ENCODE measurements at places on chromosomes 7 and 10.

GRCh38 chr7:38040831-38041230 lies 120.4 kb downstream of the EPDR1 start:
- H3K27me3 ChIP-seq, result peaks cover 2% of the 10 kb centered on the region
- no peaks in the 10 kb centered on the region for H3K36me3 ChIP-seq
- H3K27ac ChIP-seq, result no peak overlapping the region
- H3K4me1 ChIP-seq, result no peaks in the 10 kb centered on the region

GRCh38 chr10:92024700-92025099 lies 101.1 kb downstream of the BTAF1 start:
- H3K27ac ChIP-seq, result peak overlapping the region; percentile 23
- DNase-seq, result no peak
- H3K4me3 ChIP-seq, result no peak overlapping the region
- peaks cover 81% of the 10 kb centered on the region for H3K36me3 ChIP-seq
- no peaks in the 10 kb centered on the region for H3K27me3 ChIP-seq
- peaks cover 13% of the 10 kb centered on the region for H3K4me1 ChIP-seq

DNA sequence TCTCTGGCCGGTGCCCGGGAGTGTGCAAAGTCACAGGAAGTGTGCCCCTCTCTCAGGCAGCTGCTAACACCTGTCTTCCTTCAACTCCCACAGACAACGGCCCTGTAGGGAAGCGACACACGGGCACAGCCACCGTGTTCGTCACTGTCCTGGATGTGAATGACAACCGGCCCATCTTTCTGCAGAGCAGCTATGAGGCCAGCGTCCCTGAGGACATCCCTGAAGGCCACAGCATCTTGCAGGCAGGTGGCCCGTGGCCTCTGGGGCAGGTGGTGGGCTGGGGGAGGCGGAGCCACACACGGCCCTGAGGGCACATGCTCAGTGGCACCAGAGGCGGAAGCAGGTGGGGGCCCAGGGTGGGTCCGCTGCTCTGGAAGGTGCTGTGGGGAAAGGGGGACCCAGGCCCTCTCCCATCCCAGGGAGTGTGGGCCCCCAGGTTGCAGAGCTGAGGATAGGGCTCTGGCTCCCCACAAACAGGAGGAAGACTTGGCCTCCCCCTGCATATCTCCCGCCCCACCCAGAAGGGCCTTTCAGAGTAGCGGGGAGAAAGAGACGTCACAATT lies 6.9 kb downstream of the C10orf105 start:
- no peaks in the 10 kb centered on the region for H3K36me3 ChIP-seq
- no peak for DNase-seq
- no peak overlapping the region for H3K27ac ChIP-seq
- H3K4me1 ChIP-seq, result peaks cover 11% of the 10 kb centered on the region

DNA sequence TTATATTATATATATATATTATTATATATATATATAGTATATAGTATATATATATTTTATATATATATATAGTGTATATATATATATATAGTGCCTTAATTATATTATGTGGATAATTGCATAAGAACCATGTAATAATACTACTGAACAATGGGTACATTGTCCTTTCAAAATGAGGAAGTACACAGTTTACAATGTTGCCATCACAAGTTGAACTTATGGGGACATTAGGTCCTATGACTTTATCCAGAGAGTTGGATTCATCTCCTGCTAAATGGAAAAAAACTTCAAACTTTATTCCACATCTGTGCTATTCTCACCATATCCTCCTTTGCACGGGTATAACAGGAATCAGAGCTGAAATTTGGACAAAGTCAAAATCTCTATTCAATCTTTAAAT lies 105.0 kb upstream of the AGR3 start:
- H3K36me3 ChIP-seq, result no peaks in the 10 kb centered on the region
- no peak overlapping the region for H3K27ac ChIP-seq
- no peak for DNase-seq
- no peak overlapping the region for H3K4me3 ChIP-seq

DNA sequence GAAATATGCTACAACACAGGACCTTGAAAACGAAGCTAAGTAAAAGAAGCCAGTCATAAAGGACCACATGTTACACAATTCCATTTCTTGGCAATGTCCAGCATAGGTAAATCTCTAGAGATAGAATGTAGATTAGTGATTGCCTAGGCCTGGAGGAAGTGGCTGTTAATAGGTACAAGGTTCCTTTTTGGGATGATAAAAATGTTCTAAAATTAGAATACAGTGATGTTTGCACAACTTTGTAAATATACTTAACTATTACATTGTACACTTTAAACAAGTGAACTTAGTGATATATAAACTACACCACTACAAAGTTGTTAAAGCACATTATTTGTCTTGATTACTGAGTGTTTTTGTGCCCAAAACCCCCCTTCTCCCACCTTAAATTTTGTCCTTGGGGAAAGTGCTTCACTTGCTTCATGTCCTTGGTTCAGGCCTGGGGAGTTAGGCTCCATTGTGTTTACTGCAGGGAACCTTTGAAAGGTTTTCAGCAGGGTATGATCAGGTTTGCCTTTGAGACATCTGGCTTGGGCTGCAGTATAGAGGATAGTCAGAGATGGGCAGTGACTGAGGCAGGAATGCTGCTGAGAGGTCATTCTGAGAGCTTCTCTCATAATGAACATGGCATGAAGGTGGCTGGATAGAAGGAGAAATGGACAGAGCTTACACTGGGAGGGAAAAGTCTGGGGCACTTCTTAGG lies 1052.6 kb downstream of the REEP3 start:
- DNase-seq, result no peak
- H3K4me1 ChIP-seq, result no peaks in the 10 kb centered on the region
- no peak overlapping the region for H3K27ac ChIP-seq
- no peaks in the 10 kb centered on the region for H3K36me3 ChIP-seq
- no peaks in the 10 kb centered on the region for H3K27me3 ChIP-seq
- no peak overlapping the region for H3K4me3 ChIP-seq

GRCh38 chr7:18262058-18262457 lies 233.5 kb upstream of the HDAC9 start:
- H3K4me3 ChIP-seq, result no peak overlapping the region
- H3K27me3 ChIP-seq, result no peaks in the 10 kb centered on the region
- H3K27ac ChIP-seq, result no peak overlapping the region
- no peaks in the 10 kb centered on the region for H3K4me1 ChIP-seq
- DNase-seq, result no peak

- DNase-seq, result peak; percentile 31
- H3K27ac ChIP-seq, result no peak overlapping the region
- no peaks in the 10 kb centered on the region for H3K27me3 ChIP-seq
- H3K36me3 ChIP-seq, result no peaks in the 10 kb centered on the region
These were observed 34.1 kb downstream of the LRRC20 start for GRCh38 chr10:70348228-70348850.

DNA sequence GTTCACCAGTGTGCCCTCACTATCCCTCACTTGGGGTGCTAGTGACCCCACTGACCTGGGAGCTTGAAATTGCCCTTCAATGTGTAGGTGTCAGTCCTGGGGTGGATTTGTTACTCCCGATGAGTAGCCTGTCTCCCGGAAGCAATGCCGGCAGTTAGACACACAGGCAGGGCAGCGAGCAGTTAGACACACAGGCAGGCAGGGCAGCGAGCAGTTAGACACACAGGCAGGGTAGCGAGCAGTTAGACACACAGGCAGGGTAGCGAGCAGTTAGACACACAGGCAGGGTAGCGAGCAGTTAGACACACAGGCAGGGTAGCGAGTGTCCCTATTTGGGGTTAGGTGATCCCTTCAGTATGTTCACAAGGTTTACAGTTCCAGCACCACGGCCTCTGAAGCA lies 44.0 kb downstream of the VWA2 start:
- H3K36me3 ChIP-seq, result no peaks in the 10 kb centered on the region
- H3K4me1 ChIP-seq, result no peaks in the 10 kb centered on the region
- no peaks in the 10 kb centered on the region for H3K27me3 ChIP-seq
- H3K27ac ChIP-seq, result no peak overlapping the region
- H3K4me3 ChIP-seq, result no peak overlapping the region

DNA sequence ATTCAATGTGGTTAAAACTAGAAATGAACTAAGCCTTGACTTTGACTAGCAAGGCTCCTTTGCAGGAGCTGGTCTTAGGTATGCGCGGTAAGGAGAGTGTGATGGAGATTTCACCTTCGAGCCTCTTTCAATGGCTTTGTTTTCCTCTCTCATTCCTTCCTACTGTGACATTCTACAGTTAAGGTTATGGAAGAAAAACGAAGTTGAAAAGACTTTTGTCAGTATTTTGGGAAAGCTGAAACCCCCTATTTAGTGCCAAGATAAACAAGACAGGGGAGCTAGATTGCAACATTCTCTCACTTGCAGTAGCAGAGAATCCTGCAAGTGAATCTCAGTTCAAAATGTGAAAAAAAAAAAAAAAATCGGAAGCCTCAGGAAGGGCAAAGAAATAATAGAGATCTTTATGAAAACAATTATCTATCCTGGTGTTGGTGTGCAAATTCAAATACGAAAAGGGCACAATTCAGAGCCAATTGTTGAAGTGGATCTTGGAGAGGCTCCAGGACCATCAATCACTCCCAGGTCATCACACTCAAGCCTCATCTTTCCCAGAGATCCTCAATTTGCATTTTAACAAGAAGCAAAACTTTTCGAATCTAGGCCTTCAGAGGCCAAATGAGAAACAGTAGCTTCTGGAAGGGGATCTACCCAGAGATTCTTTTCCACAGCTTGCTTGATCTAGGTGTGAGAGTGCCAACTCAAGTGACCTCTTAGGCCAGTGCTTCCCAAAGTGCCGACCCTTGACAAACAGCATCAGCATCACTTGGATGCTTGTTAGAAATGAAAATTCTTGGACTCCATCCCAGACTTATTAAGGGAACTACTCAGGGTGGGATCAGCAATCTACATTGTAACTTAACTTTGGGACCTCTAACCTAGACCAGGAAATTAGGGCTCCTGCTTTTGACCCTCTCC lies 163.8 kb downstream of the INHBA start:
- no peak for DNase-seq
- no peak overlapping the region for H3K27ac ChIP-seq
- H3K4me1 ChIP-seq, result no peaks in the 10 kb centered on the region
- no peak overlapping the region for H3K4me3 ChIP-seq

DNA sequence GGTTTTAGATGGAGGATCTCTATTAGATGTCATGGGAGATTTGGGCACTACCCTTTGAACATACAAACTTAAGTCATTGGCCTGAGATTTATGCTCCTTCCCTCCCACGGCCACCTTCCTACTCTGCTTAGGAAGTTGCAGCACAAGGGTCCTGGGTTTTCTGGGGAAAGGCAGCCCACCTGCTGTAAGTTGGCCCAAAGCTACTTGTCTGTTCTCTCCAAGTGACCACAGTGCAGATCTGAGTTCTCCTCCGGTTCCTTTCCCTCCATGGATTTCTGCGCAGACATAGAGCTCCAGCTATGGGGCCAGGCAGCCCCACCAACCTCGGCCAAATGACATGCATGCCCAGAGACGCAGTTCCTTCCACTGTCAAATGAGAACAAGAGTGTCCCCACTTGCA lies 12.8 kb upstream of the C10orf53 start:
- no peaks in the 10 kb centered on the region for H3K27me3 ChIP-seq
- DNase-seq, result no peak
- H3K27ac ChIP-seq, result no peak overlapping the region
- H3K4me3 ChIP-seq, result no peak overlapping the region

DNA sequence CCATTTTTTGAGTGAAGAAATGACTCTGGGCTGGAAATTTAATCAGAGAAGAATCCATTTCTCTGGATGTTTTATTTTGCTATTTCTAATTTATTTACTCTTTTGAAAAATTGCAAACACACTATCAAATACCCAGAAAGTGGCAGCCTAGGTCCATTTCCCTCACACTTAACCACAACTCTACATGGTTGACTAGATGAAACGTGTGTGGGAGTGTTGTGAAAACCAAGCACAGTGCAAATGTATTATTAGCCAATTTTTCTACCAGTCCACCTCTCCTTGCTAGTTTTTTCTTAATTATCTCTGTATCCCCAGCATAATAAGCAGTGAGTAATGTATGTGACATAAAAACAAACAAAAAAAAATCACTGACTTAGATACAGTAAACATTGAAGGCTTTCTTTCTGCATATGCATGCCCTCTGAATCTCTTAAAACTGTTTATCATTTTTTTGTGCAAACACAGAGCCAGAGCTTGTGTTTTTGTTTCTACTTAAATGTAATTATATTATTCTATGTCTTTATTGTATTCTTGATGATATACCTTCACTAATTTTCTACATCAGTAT lies 30.9 kb downstream of the SCIN start:
- no peaks in the 10 kb centered on the region for H3K36me3 ChIP-seq
- H3K4me3 ChIP-seq, result no peak overlapping the region
- no peak for DNase-seq
- no peaks in the 10 kb centered on the region for H3K27me3 ChIP-seq
- no peaks in the 10 kb centered on the region for H3K4me1 ChIP-seq

Data from SJSA1 (cell line).